ENCODE measurements at places on chromosomes 1 and 21.

GRCh38 chr1:161994175-161994668, 29.4 kb downstream of the OLFML2B start:
- no peak for DNase-seq

- no peak for DNase-seq
Measured at GRCh38 chr1:172914501-172915144, 136.1 kb downstream of the TNFSF18 start.

DNA sequence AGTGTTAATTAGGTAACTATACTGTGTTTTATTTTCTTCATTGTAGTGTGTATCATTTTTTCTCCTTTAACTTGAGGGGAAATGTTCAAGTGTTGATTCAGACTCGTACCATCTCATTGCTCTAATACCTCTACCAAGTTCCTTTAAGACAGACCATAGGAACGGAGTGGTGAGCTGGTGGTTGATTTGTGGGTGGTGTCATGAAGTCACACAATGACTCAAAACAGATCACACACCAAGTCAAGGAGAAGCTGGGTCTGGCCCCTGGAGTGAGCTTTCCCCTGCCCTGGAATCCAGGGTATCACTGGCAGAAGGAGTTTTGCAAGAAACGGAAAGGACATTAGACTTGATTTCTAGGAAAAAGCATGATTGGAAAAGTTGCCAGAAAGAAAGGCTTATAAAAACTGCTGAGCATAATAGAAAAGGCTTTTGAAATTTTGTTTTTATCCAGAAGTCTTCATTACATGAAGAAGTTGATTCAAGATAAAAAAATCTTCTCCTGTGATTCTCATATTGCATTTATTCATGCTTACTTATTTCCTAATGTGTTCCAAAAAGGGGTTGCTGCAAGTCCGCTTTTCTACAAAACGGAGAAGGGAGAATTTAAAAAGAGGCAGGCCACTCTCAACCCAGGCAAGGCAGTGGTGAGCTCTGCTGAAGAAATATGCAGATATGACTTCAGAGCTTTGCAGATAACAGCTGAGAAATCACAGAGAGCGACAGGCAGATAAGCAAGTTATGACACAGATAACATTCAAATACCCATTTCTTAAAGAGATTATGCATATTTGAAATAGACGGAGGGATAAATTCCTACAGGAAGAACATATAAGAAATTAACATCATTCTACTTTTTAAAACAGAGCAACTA, 79.7 kb downstream of the TBX19 start:
- DNase-seq: no peak

- no peak for DNase-seq
Measured at GRCh38 chr1:185600641-185601040, 133.6 kb upstream of the HMCN1 start.

DNA sequence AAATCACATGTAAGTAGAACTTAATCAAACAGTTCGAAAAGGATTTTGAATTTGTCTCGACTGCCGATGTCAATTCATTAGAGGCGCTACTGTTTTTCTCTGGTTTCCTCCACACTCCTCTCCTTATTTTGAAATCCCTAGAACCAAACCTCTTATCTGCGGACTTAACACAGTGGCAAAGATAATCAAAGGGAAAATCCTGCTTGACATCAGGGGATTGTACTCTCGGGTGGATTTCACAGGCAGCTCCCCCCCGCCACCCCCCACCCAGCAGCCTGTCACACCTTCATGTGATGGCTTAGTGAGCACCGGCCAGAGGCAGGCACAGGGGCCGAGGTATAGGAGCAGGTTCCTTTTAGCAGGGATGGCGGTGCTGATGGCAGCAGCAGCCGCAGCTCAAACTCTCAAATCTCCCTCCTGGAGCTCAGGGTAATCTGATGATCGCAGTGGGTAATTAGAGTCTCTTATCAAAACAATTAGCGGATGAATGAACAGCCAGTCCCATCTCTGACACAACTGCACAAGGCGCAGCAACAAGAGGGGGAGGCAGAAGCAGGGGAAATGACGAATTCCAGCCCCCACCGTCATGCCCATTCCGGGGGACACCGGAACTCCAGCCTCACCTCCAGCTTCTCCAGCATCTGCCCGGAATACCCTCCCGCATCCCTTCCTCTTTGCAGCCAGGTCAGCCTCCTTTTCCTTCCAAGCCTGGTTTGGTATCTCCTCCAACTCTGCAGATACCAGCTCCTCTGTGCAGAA, 80.3 kb downstream of the SSBP3 start:
- no peak for DNase-seq

GRCh38 chr1:165354739-165355138, 1.8 kb downstream of the LMX1A start:
- no peak for DNase-seq

DNA sequence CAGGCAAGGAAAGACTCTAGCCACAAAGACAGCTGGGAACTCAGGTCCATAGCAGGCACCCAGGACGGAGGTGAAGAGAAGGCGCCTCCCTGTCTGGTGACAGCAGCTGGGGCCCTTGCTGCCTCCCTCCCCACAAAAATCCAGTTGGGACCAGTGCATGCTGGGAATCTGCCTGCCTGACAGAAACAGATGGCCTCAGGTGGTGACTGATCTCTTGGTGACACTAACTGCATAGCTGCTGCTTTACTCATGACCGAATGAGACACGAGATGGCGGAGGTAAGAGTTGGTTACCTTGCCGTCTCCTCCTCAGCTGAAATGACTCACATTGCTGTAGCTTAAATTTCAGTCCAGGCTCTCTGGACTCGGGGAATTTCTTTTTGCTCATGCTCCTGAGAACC, 130.3 kb downstream of the FGGY start:
- no peak for DNase-seq

- DNase-seq: no peak
Measured at GRCh38 chr1:248841702-248842395, 3.8 kb downstream of the ZNF672 start.

DNA sequence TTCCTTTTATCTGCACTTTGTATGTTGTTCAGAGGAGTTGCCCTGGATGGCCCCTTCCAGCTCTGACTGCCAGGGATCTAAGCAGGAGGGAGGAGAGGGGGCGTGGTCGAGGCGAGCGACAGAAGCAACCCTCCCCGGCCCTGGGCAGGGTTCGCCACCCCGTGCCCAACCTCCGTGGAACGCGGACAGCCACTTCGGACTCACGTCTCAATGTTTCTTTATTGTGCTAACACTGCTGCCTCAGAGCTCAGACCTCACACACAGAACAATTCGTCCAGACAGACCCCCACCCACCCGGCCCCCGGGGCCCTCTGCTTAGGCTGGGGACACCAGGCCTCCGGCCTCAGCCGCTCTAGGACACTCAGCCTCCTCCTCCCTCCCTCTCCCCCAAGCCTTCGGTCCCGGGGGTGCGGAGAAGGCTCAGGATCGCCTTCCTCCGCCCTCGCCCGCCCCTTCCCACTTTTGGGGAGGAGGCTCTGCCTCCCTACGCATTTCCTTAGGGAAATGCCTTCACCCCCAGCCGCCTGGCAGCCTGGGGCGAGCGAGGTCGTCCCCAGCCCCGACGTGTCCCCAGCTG, 8.3 kb downstream of the VSIG8 start:
- DNase-seq: no peak

- DNase-seq: no peak
Measured at GRCh38 chr1:221840511-221841243, 98.8 kb upstream of the DUSP10 start.

GRCh38 chr1:43648221-43648847, 1.6 kb upstream of the KDM4A start:
- DNase-seq: no peak

DNA sequence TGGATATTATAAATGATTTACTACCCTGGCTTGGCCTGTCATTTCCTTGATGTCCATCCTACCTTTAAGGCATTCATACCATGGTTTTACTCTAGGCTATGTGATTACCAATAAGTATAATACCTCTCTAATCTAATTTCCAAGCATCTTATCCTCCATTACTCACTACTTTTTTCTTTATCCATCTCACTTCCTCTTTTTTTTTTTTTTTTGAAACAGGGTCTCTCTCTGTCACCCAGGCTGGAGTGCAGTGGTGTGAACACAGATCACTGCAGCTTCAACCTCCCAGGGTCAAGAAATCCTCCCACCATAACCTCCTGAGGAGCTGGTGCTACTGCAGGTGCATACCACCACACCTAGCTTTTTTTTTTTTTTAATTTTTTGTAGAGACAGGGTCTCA, 39.9 kb downstream of the INKA2 start:
- no peak for DNase-seq

DNA sequence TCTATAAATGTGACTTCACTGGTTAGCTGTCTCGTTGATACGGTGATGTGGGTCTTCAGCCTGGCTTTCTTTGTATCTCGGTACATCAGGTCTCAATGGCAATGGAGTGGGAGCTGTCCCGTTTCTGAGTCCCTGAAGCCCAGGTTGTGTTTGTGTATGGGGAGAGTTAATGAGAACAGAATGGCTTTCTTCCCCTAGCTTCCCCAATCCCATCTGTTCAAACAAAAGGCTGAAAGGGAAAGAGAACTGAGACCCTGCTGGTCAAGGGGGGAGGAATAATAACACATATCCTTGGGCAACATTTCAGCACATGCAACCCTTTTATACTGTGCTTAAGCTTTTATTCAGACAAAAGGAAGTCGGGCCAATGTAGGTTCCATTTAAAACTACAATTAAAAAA, 28.4 kb upstream of the CASQ2 start:
- no peak for DNase-seq

DNA sequence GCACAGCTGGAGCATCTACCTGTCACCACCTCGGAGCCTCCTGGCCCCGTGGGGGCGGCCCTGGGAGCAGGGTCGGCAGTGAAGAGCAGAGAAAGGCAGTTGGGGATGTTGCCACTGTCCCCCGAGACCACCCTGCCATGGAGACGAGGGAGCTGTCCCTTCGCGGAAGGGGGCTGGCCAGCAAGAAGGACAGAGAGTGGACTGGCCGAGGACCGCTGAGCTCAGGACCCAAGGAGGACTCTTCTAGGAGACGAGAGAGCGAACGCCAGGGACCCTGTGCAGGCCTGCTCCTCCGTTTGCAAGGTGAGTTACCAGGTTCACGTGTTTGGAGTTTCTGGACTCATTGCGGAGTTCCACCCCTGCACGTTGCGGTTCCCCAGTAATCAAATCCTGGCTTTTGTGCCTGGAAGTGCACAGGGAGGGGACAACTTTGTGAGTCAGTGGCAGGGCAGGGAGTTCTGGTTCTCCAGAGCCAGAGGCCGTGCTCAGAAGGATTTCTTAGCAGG, 5.6 kb upstream of the POFUT2 start:
- DNase-seq: no peak

GRCh38 chr1:239951511-239952140, 140.1 kb upstream of the FMN2 start:
- DNase-seq: no peak

DNA sequence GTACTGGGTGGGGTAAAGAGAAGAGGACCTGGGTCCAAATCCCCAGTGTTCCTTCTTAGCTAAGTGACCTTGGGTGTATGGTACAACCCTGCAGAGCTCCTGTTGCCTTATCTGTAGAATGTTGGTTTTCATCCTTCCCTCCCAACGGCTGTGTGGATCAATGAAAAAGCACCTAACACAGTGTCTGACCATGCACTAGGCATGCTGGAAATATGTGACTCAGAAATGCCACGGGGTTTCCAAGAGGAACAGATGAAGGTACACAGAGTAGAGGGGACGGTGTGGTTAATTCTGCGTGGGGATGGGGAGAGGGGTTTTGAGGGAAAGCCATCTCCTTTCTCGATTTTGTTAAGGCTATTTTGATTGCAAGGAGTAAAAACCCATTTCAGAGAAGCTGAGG, 8.6 kb downstream of the NIPAL3 start:
- DNase-seq: no peak

DNA sequence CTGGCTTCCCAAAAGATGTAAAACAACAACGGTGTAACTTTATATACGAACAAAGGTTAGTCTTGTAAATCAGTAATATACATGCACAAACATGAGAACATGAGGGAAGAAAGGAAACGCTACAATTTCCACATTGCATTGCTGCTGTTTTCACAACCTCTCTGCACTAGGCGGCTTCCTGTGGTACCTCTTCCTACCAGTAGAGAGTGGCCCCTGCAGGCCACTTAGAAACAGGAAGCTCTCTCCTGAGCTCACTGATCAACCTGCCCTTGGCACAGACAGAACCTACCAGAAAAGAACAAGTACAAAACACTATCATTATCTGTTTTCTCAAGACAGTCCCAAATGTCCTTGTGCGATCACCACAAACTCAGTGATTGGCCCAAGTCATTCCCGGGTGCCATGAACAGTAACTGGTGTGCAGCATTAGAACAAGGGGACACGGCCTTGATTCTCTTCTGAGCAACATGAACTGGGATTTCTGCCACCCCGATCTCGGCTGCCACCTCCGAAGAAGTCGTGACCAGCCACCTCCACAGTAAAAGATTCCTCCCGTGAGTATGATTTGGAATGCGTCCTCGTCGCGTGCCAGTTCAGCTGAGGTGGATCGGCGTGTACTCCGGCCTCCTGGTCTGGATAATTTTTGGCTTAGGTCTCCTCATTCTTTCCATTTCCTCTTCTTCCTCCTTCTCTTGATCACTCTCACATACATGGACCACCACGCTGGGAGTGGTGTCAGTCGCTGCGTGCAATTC, 5.7 kb upstream of the KCNE1 start:
- no peak for DNase-seq

DNA sequence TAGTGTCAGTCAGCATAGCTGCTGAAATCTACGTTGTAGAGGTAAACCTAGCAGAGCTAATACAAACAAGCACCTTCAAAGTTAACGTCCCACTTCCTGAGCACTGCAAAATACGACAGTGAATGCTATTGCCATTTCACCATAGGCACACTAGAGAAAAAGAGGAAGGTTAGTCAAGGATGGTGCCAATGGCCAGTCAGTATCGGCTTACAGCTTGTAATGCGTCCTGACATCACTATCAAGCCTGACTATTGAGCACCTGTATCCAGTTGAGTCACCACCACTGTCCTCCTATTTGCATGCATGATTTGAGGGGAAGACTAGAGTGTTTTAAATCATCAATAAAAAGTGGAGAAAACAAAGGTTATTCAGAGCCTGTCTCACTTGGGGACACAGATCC, 34.4 kb downstream of the NUCKS1 start:
- no peak for DNase-seq

DNA sequence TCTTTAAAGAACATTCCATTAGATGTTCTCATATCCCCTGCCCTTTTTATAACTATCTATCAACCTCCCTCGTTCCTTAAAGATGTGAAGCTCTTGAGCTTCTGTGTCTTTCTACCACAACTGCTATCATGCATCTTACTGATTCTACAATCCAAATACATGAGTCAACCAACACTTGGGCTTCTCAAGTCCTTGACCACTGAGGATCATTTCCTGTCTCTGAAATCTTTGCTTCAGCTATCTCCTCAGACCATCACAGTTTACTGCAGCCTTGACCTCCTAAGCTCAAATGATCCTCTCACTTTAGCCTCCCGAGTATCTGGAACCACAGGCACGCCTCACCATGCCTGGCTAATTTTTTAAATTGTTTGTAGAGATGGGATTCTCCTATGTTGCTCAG, 75.2 kb downstream of the FMO4 start:
- DNase-seq: no peak

- DNase-seq: no peak
Measured at GRCh38 chr1:203168256-203168786, 7.3 kb downstream of the MYBPH start.

Data from activated CD8-positive, alpha-beta memory T cell treated with anti-CD3 and anti-CD28 coated beads for 4 hours (primary cell).